H1 (cell line): ENCODE measurements at places on chromosomes 6 and 20. TPM values are rescaled to one million over a fixed set of nuclear protein-coding genes. Genes with fewer than 3 reads are reported as not detected.

DNA sequence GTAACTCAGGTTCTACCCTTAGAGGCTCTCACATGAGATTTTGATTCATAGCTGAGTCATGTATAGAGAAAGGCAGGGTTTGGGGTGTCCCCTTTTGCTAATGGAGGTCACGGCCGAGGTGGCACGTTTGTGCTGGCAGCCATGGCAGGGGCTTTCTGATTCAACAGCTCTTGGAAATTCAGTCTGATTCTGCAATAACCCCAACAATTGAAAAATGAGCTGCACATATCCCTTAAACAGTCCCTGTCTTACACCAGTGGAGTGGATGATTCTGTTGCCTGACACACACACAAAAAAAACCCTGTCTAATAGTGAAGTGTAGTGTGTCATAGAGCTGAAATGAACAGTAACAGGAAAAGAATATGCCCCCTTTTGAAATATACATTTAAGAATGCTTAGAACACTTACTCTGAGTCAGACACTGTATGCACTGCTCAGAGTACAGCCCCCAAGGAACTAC is 40.4 kb upstream of the ARG1 start:
- H3K4me3 ChIP-seq, result no peak overlapping the region
- no peaks in the 10 kb centered on the region for H3K36me3 ChIP-seq
- DNase-seq, result no peak
- H3K27me3 ChIP-seq, result no peaks in the 10 kb centered on the region
- H3K27ac ChIP-seq, result no peak overlapping the region

- H3K36me3 ChIP-seq, result no peaks in the 10 kb centered on the region
- no peak overlapping the region for H3K27ac ChIP-seq
- H3K4me3 ChIP-seq, result no peak overlapping the region
- H3K4me1 ChIP-seq, result no peaks in the 10 kb centered on the region
Measured at GRCh38 chr20:19907326-19908056, 109.7 kb upstream of the NAA20 start.

GRCh38 chr6:25193460-25194171 is 85.6 kb upstream of the CARMIL1 start:
- DNase-seq, result no peak
- no peak overlapping the region for H3K27ac ChIP-seq
- H3K4me1 ChIP-seq, result no peaks in the 10 kb centered on the region
- H3K27me3 ChIP-seq, result no peaks in the 10 kb centered on the region
- H3K36me3 ChIP-seq, result no peaks in the 10 kb centered on the region
- no peak overlapping the region for H3K4me3 ChIP-seq

DNA sequence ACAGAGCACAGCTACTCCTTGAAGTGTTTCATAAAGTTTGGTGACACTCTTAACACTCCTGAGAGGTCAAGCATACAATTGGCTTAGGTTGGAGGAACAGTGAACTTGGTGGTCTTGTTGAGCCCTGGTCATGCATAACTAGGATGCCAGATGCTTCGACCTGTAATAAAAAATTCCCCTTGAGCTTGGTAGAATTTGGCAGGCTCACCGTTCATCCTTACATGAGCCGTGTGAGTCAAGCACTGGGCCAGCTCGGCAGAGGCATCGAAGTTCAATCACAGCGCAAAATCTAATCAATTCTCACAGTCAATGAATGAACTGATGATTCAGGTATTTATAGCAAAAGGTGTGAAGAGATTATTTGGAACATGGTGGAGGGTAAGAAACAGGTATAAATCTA is 33.7 kb downstream of the CYP24A1 start:
- no peak for DNase-seq
- H3K27ac ChIP-seq, result no peak overlapping the region
- H3K4me1 ChIP-seq, result no peaks in the 10 kb centered on the region
- no peaks in the 10 kb centered on the region for H3K27me3 ChIP-seq

Gene GABRR2
- not detected in 2 replicates for total RNA-seq

Gene COL11A2
- 2.8 and 3.5 TPM in 2 replicates for total RNA-seq
